ENCODE measurements at places on chromosomes 2 and 18.

DNA sequence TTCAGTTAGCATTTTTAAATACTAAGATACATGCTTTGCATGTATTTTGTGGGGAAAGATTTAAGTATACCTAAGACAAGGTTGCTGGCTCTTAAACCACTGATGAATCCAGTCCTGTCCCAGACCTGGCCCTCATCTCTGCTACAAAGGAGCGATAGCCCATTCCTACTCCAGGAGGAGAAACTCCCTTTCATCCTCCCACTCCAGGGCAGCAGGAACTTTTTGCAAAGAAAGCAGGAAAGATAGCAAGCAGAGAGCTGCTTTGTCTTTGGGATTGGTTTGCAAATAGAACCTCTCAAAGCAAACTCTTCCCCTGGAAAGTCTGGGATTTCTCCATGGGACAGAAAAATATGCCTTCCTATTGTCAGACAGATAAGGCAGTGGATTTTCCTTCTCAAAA is 43.6 kb upstream of the COPS8 start:
- DNase-seq, result no peak

- peak; percentile 90 for DNase-seq
Measured at GRCh38 chr2:144607891-144608521, 88.1 kb upstream of the ZEB2 start.

DNA sequence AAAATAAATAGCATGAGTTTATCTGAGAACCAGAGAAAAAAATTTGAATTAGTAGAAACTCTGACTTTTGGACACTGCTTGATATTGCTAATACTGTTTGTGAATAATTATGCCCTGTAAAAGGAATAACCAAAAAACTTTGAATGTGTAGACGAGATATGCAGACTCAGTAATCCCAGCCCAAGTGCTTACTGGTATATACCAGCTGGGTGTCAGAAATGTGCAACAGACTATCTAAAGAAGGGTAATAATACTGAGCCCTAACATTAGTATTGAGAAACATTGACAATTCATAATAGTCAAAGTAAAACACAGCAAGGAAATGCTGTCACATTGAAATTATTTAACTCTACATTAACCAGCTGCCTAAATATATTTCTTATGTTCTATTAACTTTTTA is 60.5 kb upstream of the ZC3H15 start:
- DNase-seq, result no peak

DNA sequence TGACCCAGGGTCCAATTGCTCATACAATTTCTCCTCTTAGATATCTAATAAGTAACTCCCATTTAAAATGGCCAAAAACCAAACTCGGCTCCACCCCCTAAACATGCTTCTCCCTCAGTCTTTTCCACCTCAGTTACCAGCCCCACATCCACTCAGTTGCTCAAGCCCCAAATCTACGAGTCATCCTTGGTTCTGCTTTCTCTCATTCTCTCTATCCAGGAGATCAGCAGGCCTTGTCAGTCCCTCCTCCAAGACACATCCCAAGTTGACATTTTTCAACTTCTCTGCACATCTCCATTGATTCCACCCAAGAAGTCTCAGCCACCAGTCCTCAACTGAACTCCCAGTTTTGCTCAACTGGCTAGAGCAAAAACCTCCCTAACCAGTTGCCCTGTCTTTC is 40.5 kb upstream of the RTN4 start:
- peak; percentile 59 for DNase-seq

DNA sequence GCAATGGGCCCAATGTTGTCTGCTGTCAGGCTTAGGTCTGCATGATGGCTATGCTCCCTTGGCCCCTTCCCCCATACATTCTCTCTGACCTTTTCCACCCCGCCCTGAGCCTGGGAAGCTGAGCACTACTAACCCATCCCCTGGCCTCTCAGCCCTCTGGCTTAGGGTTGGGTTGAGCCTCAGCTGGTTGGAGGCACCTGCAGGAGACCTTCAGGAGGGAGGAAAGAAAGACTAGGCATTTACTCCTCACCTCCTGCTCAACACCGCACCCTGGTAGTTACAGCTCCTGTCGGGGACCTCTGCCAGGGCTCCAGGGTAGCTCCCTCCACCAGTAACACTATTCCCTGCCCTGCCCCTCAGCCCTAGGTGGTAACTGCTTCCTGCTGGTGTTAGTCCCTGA is 80.5 kb downstream of the GALNT14 start:
- DNase-seq, result no peak

All from fibroblast of skin of scalp (primary cell).